ENCODE measurements at places on chromosomes 6 and 20.
A peak's percentile ranks its signal among the peaks of the same experiment; 100 is the strongest.

DNA sequence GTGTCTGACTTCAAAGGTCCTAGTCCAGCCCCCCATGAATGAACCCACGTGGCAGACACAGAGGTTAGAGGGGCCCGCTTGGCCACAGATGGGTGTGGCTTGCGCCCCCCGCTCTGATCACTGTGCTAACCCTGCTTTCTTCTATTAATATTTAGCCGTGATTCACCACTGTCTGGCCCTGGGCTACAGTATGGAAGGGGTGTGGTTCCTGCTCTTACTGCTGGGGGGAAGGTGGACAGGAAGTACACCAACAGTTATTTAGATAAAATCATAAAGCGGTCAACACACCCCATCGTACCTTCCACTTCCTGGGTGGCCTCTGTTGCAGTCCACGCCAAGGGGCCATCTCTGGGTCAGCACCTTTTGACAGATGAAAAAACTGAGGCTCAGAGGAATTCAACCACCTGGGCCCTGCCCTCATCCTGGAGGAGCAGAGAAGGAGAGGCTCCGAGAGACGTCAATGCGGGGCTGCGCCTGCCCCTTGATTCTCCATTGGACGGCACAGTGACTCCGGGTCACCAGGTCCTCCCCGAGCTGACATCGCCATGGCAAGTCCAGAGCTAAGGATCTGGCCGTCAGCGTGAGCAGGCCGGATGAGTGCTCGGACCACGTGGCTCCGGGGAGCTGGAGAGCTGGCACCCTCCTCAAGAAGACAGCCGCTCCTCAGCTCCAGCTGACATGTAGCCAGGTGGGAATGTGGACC is 206.3 kb downstream of the PREX1 start:
- no peak overlapping the region for H3K27ac ChIP-seq
- no peaks in the 10 kb centered on the region for H3K27me3 ChIP-seq
- H3K4me1 ChIP-seq: peaks cover 27% of the 10 kb centered on the region
- peaks cover 8% of the 10 kb centered on the region for H3K36me3 ChIP-seq
- H3K4me3 ChIP-seq: no peak overlapping the region

- H3K4me3 ChIP-seq: no peak overlapping the region
- DNase-seq: no peak
- no peak overlapping the region for H3K27ac ChIP-seq
- H3K36me3 ChIP-seq: no peaks in the 10 kb centered on the region
- no peaks in the 10 kb centered on the region for H3K27me3 ChIP-seq
Measured at GRCh38 chr20:61355585-61355984, 103.5 kb downstream of the CDH4 start.

- peaks cover 28% of the 10 kb centered on the region for H3K27me3 ChIP-seq
- no peak overlapping the region for H3K4me3 ChIP-seq
- no peak overlapping the region for H3K27ac ChIP-seq
- H3K4me1 ChIP-seq: peaks cover 11% of the 10 kb centered on the region
- H3K36me3 ChIP-seq: no peaks in the 10 kb centered on the region
- no peak for DNase-seq
Measured at GRCh38 chr6:15017803-15018202, 228.1 kb upstream of the JARID2 start.

- peak within 1 kb of the TSS; percentile 35 for H3K4me3 ChIP-seq
- H3K27me3 ChIP-seq: no peaks in the 10 kb centered on the region
- no peak for DNase-seq
Measured at GRCh38 chr6:10521104-10521808, at the start of gene GCNT2. Gene GCNT2 (plus strand): TSS chr6:10521351. CDS start chr6:10528912, 7,561 bp downstream.

DNA sequence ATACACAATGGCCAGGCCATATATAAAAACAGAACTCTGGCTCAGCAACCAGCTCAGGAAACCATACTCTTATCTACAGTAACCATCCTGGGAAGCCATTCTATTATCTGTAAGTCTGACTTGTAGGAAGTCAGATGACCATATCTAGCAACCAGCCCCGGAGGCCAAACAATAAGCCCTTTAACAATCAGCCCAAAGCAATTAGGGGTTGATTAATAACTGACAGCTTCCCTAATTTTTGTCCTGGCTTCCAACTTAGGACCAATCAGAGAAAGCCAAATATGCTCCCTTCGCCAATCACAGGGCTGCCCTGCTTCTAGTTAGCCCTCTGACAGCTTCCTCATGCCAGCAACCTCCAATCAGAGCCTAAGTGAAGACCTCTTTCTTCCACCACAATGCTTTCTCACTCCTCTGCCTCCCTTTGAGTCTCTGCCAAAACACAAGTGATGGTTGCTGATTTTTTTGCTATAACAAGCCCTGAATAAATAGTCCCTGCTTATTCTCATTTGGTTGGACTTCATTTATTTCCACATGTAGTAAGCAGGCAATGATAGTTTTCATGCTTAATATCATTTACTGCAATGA is 37.8 kb upstream of the STXBP5 start:
- no peaks in the 10 kb centered on the region for H3K36me3 ChIP-seq
- DNase-seq: no peak
- H3K4me3 ChIP-seq: no peak overlapping the region
- H3K27me3 ChIP-seq: no peaks in the 10 kb centered on the region
- peak overlapping the region; percentile 63 for H3K27ac ChIP-seq

GRCh38 chr6:41715795-41716515 is 19.5 kb downstream of the TFEB start:
- DNase-seq: no peak
- H3K4me3 ChIP-seq: no peak overlapping the region
- no peaks in the 10 kb centered on the region for H3K27me3 ChIP-seq

GRCh38 chr20:9977629-9978028 is 57.2 kb upstream of the ANKEF1 start:
- no peaks in the 10 kb centered on the region for H3K36me3 ChIP-seq
- peaks cover 32% of the 10 kb centered on the region for H3K27me3 ChIP-seq
- no peak overlapping the region for H3K27ac ChIP-seq

- H3K4me3 ChIP-seq: no peak overlapping the region
- H3K4me1 ChIP-seq: no peaks in the 10 kb centered on the region
Measured at GRCh38 chr6:137357263-137357947, 136.8 kb downstream of the OLIG3 start.

GRCh38 chr20:6884114-6884513 is 116.6 kb downstream of the BMP2 start:
- DNase-seq: no peak
- H3K27ac ChIP-seq: no peak overlapping the region
- no peaks in the 10 kb centered on the region for H3K4me1 ChIP-seq
- no peaks in the 10 kb centered on the region for H3K27me3 ChIP-seq
- no peak overlapping the region for H3K4me3 ChIP-seq
- no peaks in the 10 kb centered on the region for H3K36me3 ChIP-seq

- H3K36me3 ChIP-seq: peaks cover 4% of the 10 kb centered on the region
- DNase-seq: no peak
- no peaks in the 10 kb centered on the region for H3K27me3 ChIP-seq
- peaks cover 56% of the 10 kb centered on the region for H3K4me1 ChIP-seq
- H3K27ac ChIP-seq: no peak overlapping the region
Measured at GRCh38 chr6:56793938-56794337, 151.2 kb upstream of the DST start.

GRCh38 chr6:52356017-52356416 is 5.9 kb upstream of the PAQR8 start:
- no peak for DNase-seq
- no peaks in the 10 kb centered on the region for H3K36me3 ChIP-seq
- H3K4me3 ChIP-seq: no peak overlapping the region
- no peak overlapping the region for H3K27ac ChIP-seq

GRCh38 chr6:74607934-74608333 is 597.9 kb downstream of the COL12A1 start:
- H3K27ac ChIP-seq: peak overlapping the region; percentile 92
- no peak for DNase-seq
- no peak overlapping the region for H3K4me3 ChIP-seq
- H3K27me3 ChIP-seq: no peaks in the 10 kb centered on the region
- peaks cover 94% of the 10 kb centered on the region for H3K4me1 ChIP-seq
- H3K36me3 ChIP-seq: no peaks in the 10 kb centered on the region

DNA sequence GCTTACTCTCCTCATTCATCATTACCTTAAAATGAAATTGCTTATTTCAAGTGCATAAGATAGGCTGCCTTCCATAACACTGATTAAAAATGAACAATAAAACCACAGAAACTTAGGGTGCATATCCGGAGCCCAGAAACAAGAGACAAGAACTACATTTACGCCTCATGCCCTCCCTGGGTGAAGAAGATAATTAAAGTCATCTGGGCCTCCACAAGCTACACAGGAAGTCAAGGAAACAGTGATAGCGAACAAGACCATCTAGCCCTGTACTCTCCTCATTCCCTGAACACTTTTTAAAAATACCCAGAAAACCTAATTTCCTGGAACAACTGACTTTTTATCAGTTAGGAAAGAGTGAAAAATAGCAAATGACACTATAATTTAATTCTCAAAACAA is 6.3 kb downstream of the SOD2 start:
- H3K27ac ChIP-seq: no peak overlapping the region
- no peaks in the 10 kb centered on the region for H3K27me3 ChIP-seq
- peaks cover 30% of the 10 kb centered on the region for H3K36me3 ChIP-seq
- H3K4me3 ChIP-seq: no peak overlapping the region
- DNase-seq: no peak

DNA sequence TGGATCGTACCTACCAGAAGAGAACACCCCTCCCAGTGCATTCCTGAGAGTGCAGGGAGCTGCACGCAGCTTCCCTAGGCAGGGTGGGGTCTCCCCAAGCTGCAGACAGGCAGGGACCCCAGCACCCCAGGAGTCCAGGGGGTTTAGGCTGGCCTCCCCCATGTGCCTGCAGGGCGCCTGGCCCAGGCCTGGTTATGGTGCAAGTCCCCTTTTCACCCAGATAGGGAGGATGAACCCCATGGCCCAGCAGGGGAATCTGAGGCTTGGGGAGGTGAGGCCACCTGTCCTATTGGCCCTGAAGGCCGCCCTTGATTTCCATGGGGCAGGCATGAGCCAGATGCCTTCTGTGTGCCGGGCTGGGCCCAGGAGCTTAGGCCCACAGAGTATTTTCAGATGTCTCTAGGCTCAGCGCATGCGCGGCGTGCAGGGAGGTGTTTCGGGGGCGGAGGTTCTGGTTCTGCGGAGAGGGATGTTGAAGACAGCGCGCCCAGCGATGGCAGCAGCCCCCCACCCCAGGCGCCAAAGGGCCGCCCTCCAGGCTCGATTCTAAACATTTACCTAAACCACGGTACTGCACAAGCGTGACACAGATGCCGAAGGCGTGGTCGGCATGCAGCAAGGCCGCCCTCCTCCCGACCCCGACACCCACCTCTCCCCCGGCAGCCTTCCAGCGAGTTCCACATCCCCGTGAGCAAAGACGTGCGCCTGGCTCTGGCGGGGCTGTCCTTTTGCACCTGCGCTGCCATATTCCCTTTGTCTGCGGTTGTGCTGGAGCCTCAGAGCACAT is 29.4 kb downstream of the COL20A1 start:
- H3K36me3 ChIP-seq: no peaks in the 10 kb centered on the region
- no peaks in the 10 kb centered on the region for H3K4me1 ChIP-seq

- no peak overlapping the region for H3K4me3 ChIP-seq
- DNase-seq: no peak
Measured at GRCh38 chr6:42424906-42425474, 26.7 kb downstream of the TRERF1 start.

DNA sequence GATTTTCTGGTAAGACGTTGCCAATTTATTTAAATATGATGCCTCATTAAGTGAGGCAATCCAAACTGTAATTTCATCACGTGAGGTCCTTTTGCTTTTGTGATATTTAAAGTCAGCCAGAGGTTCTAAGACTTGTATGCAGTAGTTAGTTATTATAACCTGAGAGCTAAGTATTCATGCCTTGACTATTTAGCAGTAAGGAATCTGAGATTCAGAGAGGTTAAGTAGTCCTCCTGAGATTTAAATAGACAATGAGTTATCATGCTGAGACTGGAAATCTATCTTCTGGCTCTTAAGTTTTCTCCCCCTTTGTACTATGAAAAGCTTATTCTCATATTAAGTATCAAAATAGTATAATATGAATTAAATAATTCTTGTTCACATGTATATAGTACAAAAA is 158.0 kb downstream of the UTRN start:
- no peaks in the 10 kb centered on the region for H3K4me1 ChIP-seq
- no peak overlapping the region for H3K4me3 ChIP-seq
- peaks cover 62% of the 10 kb centered on the region for H3K36me3 ChIP-seq
- no peaks in the 10 kb centered on the region for H3K27me3 ChIP-seq

GRCh38 chr6:151385177-151385576 is 6.2 kb downstream of the ZBTB2 start:
- H3K4me3 ChIP-seq: no peak overlapping the region
- DNase-seq: no peak
- peaks cover 7% of the 10 kb centered on the region for H3K36me3 ChIP-seq
- H3K27ac ChIP-seq: no peak overlapping the region
- H3K4me1 ChIP-seq: peaks cover 35% of the 10 kb centered on the region
- H3K27me3 ChIP-seq: no peaks in the 10 kb centered on the region

DNA sequence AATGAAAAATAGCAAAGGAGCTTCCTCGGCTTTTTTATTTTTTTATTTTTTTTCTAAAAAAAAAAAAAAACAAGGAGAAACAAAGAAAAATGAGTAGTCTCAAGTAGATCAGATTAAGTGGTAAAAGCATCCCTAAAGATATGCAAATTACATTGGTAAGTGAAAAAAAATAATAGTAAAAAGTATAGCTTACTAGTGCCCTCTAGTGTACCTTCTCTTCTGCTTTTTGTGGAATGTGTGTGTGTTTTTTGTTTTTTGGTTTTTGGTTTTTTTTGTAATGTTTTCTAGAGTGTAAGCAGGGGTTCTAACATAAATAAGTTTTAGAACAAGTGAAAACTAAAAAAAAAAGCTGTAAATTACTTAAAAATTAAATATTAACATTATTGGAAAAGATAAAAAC is 1062.0 kb downstream of the HACE1 start:
- peaks cover 5% of the 10 kb centered on the region for H3K27me3 ChIP-seq
- H3K36me3 ChIP-seq: no peaks in the 10 kb centered on the region
- H3K4me1 ChIP-seq: no peaks in the 10 kb centered on the region
- H3K27ac ChIP-seq: no peak overlapping the region
- DNase-seq: no peak
- no peak overlapping the region for H3K4me3 ChIP-seq

DNA sequence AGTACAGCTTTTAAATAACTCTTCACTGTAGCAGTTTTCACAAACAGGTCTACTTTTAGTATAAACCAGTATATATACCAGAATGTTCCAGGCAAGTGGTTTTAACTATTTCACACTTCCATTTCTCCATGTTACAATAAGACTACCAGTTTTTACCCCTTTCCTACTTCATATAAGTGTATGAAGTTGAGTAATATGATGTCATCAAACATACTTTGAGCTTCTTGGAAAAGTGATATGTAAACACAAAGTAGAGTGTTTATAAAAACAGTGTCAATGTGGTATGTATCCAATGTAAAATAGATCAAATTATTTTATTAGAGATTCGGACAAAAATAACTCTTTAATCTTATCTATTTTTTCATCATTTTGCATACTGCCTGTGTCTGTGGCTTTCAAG is 2.5 kb upstream of the PAQR8 start:
- no peaks in the 10 kb centered on the region for H3K36me3 ChIP-seq
- H3K27ac ChIP-seq: no peak overlapping the region
- peaks cover 37% of the 10 kb centered on the region for H3K4me1 ChIP-seq
- H3K4me3 ChIP-seq: no peak overlapping the region
- no peak for DNase-seq
- no peaks in the 10 kb centered on the region for H3K27me3 ChIP-seq

DNA sequence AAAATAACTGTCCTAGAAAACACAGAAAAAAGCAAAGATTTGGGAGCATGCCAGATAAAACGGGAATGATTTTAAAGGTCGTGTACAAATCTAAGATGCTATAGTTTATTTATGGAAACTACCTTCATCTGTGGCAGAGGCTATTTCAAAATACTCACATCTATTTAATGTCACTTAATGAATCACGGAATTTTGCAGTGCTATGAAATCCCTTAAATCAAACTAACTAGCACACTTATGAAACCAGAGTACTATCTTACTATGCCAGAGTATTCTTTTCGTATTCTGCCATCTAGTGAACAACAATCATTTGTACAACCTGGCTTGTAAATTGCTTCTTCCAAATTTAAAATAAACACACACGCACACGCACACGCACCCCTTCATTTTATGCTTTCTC is 77.9 kb upstream of the BMP5 start:
- no peaks in the 10 kb centered on the region for H3K36me3 ChIP-seq
- no peak overlapping the region for H3K4me3 ChIP-seq
- peaks cover 6% of the 10 kb centered on the region for H3K4me1 ChIP-seq
- no peak overlapping the region for H3K27ac ChIP-seq
